ENCODE measurements at places on chromosomes 2 and 18.

DNA sequence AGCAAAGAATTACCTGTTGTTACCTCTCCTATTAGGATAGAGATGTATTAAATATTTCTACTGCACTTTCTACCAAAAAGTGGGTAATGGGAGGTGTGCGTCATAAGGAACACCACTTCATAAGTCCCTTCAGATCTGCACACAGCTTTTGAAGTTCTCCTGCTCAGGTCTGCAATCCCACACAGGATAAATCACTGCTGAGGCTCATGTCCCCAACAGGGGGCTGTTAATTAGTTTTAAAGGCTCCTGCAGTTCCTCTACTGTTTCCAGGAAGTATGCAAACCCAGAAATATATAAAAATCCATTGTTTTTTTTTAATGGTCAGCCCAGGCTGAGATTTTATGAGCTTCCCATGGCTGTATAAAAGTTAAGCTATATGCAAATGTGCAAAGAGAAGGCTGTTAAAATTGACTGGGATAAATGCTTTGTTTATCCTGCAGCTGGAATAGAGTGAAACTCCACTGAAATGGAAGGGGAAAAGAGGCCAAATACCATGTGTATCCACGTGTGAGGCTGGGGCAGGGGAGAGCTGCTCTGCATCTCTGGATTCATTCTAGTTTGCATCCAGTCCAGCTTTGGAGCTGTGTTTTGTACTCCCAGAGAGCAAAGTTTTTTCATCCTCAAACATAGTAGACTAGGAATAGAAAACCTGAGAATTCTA lies 903.7 kb downstream of the TDRD15 start:
- no peak for DNase-seq

DNA sequence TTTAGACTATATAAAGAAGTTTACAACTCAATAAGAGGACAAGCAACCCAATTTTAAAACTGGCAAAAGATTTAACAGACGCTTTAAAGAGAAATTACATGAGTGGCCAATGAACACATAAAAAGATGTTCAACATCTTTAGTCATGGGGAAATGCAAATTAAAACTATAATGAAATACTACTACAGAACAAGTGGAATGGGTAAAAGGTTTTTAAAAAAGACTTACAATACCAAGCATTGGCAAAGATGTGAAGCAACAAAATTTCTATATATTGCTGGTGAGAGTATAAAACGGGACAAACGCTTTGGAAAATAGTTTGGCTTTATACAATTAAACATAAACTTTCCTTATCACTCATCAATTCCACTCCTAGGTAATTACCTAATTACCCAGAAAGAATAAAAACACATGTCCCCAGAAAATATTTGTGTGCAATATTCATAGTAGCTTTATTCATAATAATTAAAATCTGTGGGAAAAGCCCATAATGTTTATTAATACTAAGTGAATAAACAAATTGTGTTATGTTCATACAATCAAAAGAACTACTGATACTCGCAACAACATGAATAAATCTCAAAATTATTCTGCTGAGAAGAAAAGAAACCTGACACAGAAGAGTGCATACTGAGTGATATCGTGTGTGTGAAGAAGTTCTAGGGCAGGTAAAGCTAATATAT lies 76.7 kb upstream of the MYCN start:
- no peak for DNase-seq

DNA sequence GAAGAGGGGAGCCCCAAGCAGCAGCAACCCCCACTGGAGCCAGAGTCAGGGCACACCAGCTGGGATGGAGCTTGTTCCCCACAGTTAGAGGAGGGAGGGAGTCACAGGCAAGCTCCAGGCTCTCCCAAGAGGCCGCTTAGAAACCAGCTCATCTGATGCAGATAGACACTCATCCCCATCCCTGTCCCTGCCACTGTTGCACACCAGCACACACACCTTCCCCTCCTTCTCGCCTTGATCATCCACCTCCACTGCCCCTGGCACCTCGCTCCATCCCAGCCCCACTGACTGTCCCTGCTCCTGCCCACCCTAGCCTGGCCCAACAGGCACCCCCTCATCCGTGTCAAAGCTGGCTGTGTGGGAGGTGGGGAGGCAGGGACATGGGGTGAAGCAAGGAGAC lies 1.5 kb upstream of the RUFY4 start:
- DNase-seq: no peak

GRCh38 chr2:67259556-67260342 lies 137.4 kb upstream of the ETAA1 start:
- DNase-seq: no peak

DNA sequence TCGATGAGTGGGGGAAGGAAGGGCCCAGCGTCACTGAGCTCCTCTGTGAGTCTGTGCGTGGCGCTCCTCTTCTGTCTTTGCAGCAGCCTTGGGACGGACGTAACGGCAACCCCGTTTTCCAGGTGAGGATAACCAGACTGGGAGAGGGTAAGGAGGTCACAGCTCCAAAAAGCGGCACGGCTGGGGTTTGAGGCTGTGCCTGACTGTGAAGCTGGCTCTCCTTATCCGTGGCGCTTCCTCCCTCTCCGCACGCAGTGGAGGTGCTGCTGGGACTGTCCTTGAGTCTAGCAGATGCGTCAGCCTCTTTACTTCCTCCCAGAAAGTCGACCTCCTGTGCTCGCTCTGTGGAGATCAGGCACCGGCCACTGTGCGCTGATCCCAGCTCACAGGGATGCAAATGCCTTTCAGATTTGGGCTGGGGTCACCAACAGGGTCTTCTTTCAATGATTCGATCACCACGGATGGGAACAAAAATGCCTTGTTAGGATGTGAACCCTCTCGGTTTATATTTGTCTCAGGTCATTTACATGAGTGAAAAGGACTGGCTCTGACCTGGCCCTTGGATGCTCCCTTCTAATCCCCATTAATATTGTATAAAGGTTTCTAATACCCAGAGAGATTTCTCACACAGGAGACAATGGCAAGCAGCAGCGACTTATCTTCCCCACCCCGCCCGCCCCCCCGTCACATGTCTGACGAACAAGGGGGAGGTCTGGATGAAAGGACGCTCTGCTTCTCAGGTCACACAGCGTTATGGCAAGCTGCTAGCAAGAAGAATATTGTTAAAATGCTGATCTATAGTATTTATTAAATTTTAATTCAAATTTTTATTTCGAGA lies 30.1 kb upstream of the E2F6 start:
- no peak for DNase-seq

DNA sequence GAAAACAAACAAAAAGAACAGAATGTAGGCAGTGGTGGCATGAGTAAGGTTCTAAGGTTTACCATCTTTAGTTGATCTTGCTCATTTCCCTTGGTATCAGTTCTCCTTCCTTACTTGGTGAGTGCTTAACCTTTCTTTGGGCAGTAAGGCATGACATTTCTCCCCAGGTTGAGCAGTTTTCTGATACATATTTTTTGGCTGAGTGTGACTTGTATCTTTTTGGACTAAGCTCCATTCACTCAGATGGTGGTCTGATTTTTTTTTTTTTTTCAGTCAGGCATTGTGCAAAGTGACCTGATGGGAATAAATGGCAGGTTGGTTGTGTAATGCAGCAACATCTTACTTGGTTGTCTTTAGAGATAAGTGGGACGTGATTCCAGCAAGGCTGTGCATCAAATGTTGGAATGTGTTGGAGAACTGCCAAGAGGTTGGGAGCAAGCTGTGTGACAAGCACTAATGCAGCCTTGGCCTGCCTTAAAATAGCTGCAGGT lies 15.1 kb downstream of the SPTBN1 start:
- no peak for DNase-seq

DNA sequence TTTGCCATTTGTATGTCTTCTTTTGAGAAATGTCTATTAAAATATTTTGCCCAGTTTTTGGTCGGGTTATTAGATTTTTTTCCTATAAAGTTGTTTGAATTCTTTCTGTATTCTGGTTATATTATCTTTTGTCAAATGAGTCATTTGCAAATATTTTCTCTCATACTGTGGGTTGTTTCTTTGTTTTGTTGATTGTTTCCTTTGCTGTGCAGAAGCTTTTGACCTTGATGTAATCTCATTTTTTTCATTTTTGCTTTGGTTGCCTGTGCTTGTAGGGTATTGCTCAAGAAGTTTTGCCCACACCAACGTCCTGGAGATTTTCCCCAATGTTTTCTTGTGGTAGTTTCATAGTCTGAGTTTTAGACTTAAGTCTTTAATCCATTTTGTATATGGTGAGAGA lies 245.7 kb downstream of the ADCYAP1 start:
- no peak for DNase-seq

DNA sequence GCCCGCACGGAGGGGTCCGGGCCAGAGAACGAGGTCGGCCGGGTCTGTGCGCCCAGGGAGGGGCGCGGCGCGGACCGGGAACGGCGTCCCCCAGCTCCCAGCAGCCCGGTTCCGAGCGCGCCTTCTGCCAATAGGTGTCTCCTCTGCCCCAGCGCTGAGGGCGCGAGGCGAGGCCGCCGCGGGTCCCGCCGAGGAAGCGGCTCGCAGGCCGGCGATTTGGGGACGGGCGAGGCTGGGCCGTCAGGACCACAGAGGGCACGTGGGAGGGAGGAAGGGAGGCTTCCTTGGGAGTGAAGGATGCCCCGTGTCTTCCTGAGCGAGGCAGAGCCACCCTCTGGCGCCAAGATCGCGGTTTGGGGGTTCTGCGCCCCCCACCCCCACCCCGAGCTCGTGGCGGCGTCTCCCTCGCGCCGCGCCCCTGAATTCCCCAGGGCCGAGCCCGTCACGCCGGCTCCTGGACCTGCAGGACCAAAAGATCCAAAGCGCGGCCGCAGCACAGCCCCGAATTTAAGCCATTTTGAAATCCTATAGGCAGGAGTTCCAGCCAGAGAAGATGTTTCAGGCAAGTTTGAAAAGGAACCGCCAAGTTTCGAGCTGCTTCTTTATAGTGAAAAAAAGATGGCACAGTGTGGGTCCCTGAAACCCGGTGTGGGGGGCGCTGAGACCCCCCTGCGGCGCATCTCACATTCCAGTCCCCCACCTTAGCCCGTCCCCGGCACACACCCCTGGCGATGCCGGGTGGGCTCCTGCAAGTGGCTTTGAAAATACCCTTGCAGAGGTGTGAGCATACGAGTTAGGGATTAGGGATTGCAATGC lies 909 bp downstream of the NFATC1 start:
- peak; percentile 61 for DNase-seq

GRCh38 chr2:3761272-3761671 lies 57.9 kb downstream of the DCDC2C start:
- no peak for DNase-seq

- DNase-seq: no peak
Measured at GRCh38 chr2:60550984-60551239, 2.5 kb downstream of the BCL11A start.

- DNase-seq: no peak
Measured at GRCh38 chr2:29117636-29118303, 2.6 kb downstream of the CLIP4 start.

GRCh38 chr2:131036696-131037397 lies 56.4 kb downstream of the FAM168B start:
- DNase-seq: no peak

- DNase-seq: no peak
Measured at GRCh38 chr2:55441280-55441892, 21.7 kb upstream of the CCDC88A start.

- DNase-seq: no peak
Measured at GRCh38 chr2:18899725-18900124, 310.4 kb upstream of the NT5C1B start.

- peak; percentile 66 for DNase-seq
Measured at GRCh38 chr2:230160112-230160660, 59.6 kb downstream of the SP110 start.

- DNase-seq: no peak
Measured at GRCh38 chr18:25187521-25188192, 164.3 kb downstream of the ZNF521 start.

GRCh38 chr2:126970583-126970982 lies 71.9 kb downstream of the TEX51 start:
- DNase-seq: no peak

DNA sequence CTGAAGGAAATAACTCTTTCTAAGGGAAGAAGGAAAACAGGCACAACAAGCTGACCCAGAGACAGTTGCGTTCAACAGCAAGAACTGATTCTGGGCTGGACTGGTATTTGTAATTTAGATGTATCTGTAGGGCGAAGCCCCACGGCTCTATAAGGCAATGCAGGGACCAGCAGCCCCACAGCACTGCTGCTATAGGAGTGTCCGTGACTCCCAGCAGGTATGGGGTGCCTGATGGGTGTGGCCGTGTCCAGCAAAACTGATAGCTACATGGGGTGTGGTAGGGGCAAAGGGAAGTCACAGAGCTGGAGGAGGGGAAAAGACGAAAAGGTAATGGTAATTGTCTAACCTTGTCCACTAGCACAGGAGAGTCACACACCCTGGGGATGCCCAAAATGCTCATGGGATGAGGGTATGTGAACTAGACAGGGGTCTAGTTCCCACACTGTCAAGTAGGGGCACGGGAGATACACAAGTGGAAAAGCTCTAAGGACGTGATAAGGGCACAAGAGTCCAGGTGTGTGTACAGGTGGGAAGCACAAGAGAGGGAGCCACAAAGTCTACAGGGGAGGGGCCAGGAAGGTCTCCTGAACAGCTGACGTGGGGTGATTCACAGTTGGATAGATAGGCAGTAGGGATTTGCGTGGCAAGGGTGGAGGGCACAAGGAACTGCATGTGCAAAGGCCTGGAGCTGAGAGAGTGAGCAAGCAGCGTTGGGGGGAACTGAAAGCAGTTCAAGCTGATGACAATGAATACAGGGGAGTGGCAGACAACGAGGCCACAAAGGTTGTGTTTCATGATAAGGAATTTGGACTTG lies 48.5 kb upstream of the ASPRV1 start:
- peak; percentile 99 for DNase-seq

DNA sequence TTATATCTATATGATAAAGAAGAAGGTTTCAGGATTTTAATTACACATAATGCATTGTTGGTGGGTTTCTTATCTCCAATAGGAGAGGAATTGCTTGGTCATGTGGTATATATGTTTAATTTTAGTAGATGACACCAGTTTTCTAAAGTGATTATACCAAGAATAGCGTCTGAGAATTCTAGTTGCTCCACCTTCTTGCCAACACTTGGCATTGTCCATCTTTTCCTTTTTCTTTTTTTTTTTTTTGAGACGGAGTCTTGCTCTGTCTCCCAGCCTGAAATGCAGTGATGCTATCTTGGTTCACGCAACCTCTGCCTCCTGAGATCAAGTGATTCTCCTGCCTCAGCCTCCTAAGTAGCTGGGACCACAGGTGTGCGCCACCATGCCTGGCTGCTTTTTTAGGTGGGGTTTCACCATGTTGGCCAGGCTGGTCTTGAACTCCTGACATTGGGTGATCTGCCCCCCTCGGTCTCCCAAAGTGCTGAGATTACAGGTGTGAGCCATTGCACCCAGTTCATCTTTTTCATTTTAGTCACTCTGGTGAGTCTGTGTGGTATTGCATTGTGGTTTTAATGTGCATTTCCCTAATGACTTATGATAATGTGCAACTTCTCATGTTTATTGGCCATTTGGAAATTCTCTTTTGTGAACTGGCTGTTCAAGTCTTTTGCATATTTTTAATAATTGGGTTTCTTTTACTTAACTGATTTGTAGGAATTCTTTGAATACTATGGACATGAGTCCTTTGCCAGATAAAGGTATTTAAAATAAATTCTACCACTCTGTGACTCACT lies 37.3 kb upstream of the ZNF512 start:
- no peak for DNase-seq

GRCh38 chr2:217993138-217993537 lies 9.7 kb downstream of the TNS1 start:
- DNase-seq: no peak

Measured in hematopoietic multipotent progenitor cell treated with erythropoietin and hydrocortisone succinate and interleukin-3 and kit ligand, for 8 days (in vitro differentiated cells).